ENCODE measurements at places on chromosomes 5 and 9.

GRCh38 chr5:160023007-160023907 is 14.3 kb downstream of the TTC1 start:
- no peak for DNase-seq

DNA sequence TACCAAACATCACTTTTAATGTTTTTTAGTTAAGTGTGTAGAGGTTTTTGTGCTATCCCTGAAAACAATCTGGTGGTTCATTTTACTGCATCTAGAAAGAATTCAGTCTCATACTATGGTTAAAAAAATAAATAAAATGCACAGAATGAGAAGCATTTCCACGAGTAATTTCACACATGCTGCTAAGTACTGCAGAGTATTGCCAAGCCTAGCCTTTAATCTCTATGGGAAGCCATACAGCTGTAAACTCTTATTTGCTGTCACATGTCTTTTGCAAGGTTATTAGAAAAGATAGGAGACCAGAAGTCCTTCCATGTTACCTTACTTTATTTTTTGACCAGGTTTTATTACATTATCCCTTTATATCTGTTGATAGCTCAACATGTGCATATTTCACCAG is 37.6 kb upstream of the MAN2A1 start:
- no peak for DNase-seq

GRCh38 chr5:158070859-158071258 is 211.9 kb upstream of the CLINT1 start:
- DNase-seq, result no peak

DNA sequence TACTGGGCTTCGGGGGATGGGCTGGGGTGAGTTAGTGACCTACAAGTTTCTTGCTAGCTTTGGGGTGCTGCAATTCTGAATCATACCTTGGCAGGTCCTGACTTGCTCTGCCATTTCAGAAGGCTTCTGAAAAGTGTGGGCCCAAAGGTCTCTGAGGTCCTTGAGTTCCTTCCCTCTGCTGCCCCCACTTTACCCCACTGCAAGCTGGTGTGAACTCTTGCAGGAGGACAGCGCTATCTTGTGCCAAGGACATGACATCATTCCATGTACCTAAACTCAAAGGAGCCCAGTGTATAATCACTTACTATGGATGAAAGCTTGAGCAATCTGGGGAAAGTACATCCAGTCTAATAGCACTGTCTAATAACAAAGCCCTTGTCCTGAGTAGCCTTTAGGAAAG is 157.4 kb downstream of the RMI1 start:
- DNase-seq, result no peak

DNA sequence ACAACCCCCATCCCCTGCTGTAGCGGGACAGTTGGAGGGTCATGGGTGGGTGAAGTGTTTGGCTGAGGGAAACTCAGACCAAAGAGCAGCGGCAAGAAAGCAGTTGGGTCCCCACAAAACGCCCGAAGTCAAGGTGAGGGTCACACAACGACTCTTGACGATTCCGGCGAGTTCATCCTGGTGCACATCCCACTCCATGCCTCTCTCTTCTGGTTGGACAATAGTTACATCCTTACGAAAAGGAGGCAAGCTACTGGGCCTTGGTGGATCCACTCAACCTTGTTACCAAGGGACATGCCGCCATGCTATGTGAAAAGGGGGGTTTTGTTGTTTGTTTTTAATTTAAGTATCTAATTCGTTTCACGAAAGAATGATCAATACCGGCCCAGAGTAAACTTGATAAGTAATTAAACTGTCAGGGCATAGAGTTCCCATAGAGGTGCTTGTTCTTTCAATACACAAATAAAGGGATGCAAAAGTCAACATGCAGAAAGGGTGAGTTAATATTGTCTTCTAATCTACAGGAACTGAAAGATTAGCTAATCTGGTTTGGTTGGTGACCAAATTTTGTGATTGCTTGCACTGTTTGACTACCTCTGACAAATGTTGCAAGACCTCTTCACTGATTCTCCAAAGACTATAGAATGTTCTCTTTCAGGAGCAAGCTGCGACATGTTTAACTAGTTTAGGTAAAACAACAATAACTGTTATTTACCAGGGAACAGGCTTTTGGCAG is 732 bp upstream of the SMIM15 start:
- DNase-seq, result no peak

GRCh38 chr5:139658501-139658927 is 10.4 kb downstream of the CXXC5 start:
- DNase-seq, result no peak

GRCh38 chr5:111697215-111697614 is 59.8 kb downstream of the NREP start:
- DNase-seq, result no peak

DNA sequence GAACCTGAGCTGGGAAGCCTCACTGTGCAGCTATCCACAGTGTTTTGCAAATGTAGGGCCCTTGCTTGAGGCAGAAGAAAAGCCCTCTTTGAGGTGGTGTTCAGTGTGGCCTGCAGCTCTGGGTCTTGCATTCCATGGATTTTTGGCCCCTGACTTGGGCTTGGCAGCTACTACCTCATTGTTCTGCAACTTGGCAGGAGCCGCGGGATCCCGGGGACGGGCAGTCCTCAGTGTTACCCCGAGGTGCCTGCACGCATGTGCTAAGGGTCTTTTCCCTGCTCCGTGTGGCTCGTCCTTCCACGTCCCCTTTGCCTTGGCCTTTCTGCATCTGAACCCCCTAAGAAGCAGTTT is 39.8 kb downstream of the NEK6 start:
- DNase-seq, result no peak

- no peak for DNase-seq
These were observed 104.7 kb downstream of the RAB3C start for GRCh38 chr5:58687595-58687994.

DNA sequence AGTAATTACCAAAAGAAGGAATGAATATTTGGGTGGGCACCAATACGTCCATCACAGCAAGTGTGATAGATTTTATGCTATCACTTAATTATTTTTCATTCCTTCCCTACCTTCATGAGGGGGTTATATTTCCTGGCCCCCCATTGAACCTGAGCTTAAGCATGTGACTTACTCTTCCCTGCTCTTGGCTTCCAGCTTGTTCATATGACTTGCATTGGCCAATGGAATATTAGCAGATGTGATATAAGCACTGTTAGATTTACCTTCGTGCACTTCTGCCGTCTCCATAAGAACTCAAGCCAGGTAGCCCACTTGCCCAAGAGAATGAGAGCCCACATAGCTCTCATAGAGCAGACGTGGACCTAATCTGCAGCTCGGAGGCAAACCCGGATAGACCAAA is 99.1 kb upstream of the SMARCA2 start:
- no peak for DNase-seq

DNA sequence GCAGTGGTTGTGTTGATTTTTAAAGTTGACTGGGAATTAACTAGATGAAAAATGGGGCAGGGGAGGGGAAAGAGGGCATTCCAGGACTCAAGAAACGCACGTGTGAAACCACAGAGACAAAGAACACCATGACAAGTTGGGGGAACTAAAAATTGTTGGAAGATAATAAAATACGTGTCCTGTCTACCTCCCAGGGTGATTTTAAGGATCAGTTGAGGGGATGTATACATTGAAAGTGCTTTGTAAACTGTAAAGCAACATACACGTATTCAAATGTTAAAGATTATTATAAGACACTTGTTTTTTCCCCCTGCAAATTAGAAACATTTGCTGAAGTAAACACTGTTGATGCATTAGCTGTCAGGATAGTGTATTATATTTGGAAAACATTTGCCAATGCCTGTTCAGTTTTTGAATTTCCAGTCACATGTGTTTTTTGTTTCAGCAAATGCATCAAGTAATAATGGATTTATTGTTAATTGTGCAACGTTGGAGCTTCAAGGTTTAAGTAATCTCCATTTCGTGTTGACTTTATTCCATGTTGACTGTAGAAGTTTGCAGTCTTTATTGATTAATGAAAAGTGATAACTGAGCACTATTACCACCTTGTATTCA is 412.7 kb downstream of the ACTL7B start:
- no peak for DNase-seq

GRCh38 chr9:70765946-70766345 is 351.5 kb upstream of the KLF9 start:
- no peak for DNase-seq

DNA sequence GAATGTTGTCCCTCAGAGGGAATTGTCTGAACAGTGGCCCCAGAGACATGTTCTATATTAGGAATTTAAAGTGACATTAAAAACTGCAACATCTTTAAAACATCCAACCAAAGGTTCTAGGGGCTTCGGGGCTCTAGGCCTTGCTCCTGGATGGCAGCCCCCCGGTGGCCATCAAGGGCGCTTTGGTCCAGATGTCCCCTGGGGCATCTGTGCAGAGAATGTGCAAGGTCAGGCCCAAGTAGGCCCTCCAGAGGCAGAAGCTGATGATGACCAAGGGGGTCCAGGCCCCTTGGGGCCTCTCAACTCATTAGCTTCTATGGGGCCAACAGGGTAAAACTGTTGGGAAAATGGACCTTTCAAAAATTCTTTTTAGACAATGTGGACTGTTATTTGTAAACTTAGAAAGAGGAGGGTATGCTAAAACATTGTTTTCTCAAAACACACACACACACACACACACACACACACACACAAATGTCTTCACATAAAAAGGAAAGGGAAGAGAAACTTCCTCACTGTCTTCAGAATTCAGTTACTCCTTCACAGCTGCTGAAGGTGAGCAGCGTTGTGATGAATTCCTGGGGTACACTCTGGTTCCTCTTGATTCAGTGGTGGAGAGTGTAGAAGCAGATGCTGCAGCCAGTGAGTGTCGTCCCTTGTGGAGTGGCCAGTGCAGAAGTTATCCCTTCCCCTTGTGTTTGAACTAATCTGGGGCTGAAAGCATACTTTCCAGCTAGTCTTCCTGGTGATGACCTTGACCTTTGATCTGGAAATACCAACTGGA is 125.2 kb downstream of the WDR41 start:
- DNase-seq, result no peak

GRCh38 chr5:95486191-95486590 is 68.6 kb downstream of the SKIC3 start:
- no peak for DNase-seq

GRCh38 chr5:172622091-172623046 is 18.7 kb upstream of the NEURL1B start:
- DNase-seq, result no peak

DNA sequence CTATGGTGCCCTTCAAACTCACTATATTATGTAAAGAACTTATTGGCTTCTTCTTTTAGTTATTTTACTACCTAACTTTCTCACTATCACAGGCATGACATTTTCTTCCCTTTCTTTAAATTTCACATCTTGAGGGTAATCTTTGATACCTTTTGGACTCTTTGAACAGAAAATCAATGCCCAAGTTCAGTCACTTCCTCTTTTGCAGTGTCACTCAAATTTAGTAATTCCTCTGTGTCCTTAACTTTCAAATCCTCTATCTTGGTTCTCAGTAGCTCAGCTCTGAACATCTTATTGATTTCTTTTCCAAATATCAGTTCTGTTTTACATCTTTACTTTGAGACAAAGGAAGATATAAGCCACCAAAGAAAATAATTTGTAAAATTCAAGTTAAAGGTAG is 25.5 kb downstream of the CNTLN start:
- DNase-seq, result no peak

DNA sequence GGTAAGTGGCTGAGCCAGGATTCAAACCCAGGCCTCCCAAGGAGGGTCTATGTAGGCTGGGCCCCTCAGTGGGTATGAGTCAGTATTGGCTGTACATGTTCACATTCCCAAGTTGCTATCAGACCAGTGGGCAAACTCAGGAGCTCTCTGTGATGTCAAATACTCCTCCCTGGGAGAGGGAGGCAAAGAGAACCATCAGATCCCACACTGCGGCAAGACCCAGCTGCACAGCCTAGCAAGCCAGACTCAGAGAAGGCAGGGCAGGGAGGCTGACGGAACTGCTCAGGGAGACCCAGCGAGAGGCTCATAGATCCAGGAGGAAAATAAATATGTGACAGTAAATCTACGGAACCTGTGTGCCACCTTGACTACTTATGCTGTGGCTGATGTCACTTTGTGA is 42.6 kb upstream of the SAP30L start:
- no peak for DNase-seq

- DNase-seq, result no peak
These were observed 1.1 kb upstream of the DAP start for GRCh38 chr5:10761933-10762775.

DNA sequence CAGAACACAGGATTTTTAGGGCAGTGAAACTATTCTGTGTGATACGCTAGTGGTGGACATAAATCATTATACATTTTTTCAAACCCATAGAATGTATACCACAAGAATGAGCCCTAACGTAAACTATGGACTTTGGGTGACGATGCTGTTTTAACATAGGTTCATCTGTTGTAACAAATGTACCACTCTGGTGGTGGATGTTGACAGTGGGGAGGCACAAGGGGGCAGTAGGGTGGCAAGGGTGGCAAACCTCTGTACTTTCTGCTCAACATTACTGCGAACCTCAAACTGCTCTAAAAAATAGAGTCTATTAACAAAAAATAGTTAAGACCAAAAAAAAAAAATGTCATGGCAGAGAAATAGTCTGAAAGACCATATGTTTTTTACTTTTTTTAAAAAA is 9.1 kb upstream of the MVB12B start:
- DNase-seq, result no peak

Data from stimulated activated CD4-positive, alpha-beta T cell treated with anti-CD3 and anti-CD28 coated beads, Interleukin-12 subunit alpha, Interleukin-12 subunit beta, amount 100 ng/mL, for 48 hours (primary cell).